ENCODE measurements at places on chromosomes 4 and X.

- no peak for DNase-seq
Measured at GRCh38 chr4:32499171-32499570, 1779.0 kb downstream of the PCDH7 start.

- no peak for DNase-seq
Measured at GRCh38 chr4:119210775-119211174, 1.7 kb upstream of the USP53 start.

DNA sequence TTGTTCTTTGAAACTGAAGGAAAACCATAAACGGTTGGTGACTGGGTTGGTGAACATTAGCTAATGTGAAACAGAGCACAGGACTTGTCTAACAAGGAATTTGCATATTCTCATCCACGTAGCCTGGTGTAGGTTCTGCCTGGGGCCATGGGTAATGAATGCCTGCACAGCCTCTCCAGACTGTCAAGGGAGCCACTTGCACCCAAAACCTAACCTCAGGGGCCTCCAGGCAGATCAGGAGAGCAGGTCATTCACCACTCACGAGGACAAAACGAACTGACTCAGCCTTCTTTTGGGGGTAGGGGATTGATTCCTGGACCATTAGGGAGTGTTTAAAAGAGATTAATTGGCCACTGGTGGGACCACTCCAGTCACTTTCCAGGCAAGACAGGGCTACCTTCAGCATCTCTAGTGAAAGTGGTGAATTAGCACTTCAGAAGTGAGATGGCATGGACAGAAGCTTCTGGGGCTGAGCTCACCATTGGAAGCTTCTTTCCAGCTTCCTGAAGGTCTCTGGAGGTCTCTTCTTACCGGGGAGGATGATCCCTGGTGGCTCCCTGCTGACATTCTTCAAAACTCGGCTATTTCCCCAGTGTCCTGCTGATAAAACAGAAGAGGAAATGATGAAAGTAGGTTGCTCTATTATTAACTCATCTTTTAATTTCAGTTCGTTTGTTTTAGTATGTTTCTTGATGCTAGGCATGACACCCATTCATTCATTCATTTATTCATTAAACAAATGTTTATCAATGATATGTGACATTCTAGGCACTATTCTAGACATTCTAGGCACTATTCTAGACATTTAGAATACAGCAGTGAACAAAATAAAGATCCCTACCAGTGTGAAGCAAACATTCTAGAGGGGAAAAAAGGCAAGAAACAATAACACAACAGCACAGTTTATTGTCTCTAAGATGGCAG, 104.5 kb upstream of the LNX1 start:
- no peak for DNase-seq

DNA sequence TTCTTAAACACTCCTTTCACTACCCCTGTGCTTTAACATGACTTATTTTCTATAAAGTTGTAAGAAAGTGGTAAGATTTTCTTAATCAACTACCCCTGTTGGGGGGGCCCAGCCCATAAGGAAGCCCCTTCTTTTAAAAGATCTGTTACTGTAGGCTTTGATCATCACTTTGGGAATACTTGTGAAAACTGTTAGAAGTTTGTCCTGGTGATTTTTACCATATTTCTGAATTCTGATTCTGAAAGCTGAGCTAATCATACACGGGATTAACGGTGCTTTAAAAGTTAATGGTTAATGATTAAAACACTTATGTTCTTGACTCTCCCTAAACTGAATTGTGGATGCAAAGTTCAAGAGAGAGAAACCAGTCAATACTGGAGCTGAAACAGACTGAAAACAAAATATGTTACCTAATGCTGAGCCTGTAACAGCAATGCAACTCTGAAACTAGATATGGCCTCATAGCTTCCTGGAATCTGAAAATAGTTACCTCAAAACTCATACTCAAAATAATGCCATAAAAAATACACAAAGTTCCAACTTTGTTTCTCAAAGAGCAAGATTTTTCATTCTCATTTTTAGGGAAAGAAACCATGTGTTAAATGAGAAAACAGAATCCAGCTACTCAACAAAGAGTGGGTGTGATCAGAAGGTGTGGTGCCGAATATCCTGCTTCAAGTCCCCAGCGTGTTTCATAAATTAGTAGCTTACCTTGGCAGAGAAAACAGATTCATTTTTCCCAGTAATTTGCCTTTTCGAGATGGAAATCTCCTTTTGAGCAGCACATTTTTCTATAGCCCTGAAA, 31.6 kb downstream of the ADH7 start:
- DNase-seq = no peak

- DNase-seq = no peak
Measured at GRCh38 chr4:56276547-56276946, 110.7 kb downstream of the AASDH start.
